ENCODE measurements at places on chromosomes 1 and 21.
A peak's percentile ranks its signal among the peaks of the same experiment; 100 is the strongest.

DNA sequence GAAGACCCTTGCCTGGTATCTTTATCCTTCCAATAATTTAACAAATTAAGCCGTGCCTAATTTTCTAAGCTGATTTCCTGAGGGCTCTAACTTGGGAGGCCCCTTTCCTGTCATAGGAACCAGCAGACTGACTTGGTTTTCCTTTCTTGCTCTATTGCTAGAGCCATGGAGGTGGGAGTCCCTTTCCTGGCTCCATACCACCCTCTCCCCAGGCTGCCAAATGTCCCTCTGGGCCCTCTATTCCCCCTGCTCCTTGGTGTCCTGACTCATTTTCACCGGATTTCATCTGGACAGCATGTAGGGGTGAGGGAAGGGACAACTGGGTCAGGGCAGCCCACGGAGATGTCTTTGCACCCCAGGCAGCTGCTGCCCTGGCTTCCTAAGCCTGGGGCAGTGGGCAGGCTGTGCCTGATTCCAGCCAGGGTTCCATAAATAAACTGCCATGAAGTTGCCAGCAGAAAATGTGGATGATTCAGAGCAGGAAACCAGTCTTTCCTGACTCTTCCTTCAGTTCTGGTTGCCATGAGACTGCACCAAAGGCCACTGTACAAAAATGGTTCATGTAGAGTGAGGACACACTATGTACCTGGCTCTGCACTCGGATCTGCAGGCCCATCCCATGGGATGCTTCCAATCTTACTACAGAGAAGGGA is 38.0 kb upstream of the SERBP1 start:
- no peak for DNase-seq

- DNase-seq, result no peak
These were observed 4.4 kb upstream of the ATXN7L2 start for GRCh38 chr1:109479311-109479710.

DNA sequence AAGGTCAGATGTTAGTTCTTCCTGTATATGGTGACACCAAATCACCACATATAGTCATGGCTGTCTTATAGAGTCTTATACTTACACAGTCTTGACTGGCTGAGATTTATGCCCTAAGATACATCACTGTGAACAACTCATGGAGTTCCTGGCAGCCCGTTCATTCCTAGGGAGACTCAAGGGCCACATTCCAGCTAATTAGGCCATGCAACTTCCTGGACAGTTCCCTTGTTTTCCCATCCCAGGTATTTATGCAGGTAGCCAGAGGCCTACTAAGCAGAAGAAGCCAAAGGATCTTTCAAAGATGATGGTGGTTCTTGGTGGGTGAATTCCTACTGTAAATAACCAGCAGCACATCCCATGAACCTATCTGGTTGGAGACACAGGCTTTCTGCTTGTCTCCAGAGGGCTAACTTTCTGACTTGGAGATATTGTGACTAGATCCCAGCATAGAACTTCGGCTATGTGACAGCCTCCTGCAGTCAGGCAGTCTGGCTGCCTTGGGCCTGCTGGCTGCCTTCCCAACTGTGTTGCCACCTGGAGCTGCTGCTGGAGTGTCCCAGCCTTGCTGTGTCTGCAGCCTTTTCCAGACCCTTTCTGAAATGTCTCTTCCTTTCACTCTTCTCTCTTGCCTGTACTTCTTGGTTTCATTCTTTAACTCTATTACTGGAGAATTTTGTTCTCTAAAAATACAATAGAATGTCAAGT is 283.8 kb downstream of the CACNA1E start:
- no peak for DNase-seq

- DNase-seq, result no peak
These were observed 488.0 kb downstream of the LMO4 start for GRCh38 chr1:87816646-87817045.

GRCh38 chr1:101145449-101145820 is 91.4 kb upstream of the S1PR1 start:
- no peak for DNase-seq

DNA sequence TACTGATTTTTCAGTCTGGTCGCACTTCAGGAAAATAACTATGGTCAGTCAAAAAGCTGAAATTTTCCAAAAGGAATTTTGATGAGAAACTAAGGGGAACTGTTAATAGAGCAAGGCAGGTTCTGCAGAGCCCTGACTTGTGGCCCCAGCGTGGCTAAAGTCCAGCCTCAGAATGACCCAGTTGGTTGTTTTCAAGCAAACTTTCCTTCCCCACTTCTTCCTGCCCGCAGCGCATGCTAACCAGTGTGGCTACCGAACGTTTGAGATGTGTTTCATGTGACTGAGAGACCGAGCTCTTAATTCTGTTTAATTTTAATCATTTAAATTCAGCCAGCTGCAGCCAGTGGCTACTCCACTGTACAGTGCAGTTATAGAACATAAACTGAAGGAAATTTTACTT is 6.2 kb upstream of the IL10RB start:
- DNase-seq, result no peak

- peak; percentile 72 for DNase-seq
These were observed 561 bp downstream of the OLFM3 start for GRCh38 chr1:101995984-101996745.

DNA sequence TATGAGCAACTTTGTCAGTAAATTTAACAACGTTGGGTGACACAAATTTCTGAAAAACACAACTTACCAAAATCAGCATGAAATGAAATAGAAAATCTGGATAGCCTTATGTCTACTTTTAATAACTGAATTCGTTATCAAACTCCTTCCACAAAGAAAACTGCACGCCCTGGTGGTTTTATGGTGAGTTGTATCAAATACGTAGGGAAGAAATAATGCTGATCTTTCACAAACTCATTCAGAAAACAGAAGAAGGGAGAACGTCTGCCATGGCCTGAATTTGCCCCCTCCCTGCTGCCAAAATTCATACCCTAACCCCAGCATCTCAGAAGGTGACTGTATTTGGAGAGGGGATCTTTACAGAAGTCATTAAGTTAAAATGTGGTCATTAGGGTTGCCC is 50.0 kb upstream of the COL18A1 start:
- no peak for DNase-seq

DNA sequence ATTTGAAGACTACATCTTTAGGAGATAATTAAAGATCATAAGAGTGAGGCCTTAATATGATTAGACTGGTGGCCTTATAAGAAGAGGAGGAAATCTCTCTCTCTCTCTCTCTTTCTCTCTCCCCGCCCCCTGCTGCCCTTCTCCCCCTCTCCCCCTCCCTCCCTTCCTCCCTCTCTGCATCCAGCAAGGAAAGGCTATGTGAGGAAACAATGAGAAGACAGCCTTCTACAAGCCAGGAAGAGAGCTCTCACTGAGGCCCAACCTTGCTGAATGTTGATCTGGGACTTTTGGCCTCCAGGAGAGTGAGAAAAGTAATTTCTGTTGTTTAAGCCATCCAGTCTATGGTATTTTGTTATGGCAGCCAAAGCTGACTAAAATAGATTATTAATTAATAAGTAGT is 21.6 kb downstream of the FOXD3 start:
- no peak for DNase-seq

DNA sequence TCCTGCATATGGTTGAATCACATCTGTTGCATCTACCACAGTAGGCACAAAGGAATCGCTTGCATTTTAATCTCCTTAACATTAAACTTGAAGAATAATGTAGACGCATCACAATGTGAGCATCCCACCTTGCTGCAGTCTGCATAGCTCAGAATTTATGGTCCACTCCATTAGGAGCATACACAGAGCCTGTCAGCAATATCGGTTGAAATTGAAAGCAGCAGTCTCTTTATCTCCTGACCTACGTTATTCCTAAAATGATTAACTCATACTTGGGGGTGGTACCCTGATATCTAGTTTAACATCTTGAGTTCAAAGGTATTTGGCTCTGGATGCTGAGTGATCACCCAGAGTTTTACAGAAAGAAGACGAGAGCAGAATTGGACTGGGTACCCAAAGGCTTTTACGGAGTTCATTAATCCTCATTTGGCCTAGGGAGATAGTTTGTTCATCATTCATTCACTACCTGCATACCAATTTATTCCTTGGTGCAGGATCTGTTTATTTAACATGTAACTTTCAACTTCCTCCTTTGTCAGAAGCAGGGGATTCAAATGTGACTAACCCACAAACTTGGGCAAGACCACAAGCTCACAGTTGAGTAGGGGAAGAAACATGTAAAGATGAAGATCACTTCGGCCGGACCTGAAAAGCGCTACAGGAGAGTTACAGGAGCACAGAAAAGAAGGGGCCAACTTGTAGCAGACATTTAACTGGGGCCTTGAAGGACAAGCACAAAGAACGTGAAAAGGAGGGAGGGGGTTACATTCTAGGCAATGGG is 187.9 kb downstream of the DAB1 start:
- DNase-seq, result no peak

DNA sequence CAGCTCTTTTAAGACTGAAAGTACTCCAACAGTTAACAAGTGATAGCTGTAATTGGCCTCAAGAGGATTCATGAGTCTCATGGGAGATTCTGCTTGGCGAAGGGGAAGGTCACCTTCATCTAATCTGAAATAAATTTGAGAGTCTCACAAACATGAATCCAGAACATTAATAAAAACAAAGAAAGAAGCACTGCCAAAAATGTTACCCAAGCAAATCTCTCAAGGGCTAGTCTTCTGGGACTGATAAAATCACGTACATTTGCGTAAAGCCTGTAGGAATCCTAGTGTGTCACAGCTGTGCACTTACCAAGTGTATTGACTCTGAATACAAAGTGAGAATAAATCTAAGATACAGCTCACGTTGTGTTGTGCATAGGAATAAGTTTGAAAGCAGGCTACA is 21.2 kb upstream of the NUF2 start:
- DNase-seq, result no peak

DNA sequence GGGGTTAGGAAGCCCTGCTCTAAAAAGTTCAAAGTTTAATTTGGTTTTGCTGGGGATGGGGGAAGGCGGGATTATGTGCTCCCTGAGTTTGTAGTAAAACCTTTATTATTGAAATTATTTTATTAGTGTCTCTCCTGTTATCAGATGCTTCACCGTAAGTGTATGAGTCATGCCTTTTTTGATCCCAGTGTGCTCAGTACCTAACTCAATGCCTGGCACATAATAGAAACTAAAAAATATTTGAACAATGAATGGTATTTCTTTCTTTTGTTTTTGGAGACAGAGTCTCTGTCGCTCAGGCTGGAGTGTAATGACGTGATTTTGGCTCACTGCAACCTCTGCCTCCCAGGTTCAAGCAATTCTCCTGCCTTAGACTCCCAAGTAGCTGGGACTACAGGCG is 6.4 kb downstream of the SNRPE start:
- DNase-seq, result no peak

- DNase-seq, result no peak
These were observed 5.4 kb downstream of the SH2D5 start for GRCh38 chr1:20726932-20727745.

DNA sequence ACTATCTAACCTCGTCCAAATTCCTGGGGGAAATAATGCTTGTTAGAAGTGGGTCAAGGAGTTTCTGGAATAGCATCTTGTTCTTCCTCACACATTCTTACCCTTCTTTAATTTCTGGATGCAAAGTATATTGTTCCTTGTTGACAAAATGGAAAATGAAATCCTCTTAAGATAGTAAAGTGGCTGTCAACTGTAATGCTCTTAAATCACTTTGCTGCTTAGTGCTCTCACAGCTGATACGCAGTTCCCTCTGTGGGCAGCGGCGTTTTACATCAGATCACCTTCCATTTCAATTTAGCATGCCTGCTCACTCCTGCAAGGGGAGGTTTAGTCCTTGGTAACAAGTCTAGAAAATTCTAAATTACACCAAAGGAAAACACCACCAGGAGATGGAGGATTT is 113.1 kb downstream of the DNM3 start:
- DNase-seq, result no peak

GRCh38 chr1:178726087-178726517 is 1.1 kb downstream of the RALGPS2 start:
- no peak for DNase-seq

GRCh38 chr1:55519937-55520683 is 304.9 kb upstream of the USP24 start:
- DNase-seq, result no peak

GRCh38 chr1:226492426-226493137 is 56.0 kb upstream of the STUM start:
- DNase-seq, result no peak

DNA sequence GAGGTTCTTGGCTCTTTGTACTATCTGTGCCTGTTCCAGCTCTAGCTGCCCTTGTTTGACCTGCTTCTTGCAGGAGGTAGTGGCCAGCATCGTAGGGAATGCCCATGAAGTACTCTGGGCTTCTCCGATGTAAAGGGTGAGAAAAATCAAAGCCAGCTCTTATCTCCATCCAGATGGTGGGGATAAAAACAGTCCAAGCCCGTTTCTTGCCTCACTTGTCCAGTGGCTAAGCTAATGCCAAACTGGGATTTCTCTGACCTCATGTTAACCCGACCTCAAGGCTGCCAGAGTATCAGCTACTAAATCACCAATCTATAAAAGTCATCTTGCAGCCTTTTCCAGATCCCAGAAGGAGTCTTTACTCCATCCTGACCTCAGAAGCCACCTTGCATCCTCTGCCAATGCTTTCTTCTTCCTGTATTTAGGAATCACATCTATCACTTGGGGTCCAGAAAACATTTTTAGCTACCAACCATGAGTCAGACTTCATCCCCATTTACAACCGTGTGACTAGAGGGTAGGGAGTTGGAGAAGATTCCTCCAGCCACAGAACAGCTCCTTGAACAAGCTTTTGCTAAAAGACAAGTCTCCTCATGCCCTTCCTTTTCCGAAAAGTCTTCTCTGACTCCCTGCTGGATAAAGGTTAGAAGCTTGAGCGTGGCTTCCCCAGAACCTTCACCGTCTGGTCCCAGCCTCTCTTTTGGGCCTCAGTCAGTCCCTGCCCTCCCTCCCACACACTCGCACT is 35.9 kb downstream of the KCNC4 start:
- no peak for DNase-seq

GRCh38 chr1:231628207-231628876 is 1.8 kb downstream of the DISC1 start:
- no peak for DNase-seq

DNA sequence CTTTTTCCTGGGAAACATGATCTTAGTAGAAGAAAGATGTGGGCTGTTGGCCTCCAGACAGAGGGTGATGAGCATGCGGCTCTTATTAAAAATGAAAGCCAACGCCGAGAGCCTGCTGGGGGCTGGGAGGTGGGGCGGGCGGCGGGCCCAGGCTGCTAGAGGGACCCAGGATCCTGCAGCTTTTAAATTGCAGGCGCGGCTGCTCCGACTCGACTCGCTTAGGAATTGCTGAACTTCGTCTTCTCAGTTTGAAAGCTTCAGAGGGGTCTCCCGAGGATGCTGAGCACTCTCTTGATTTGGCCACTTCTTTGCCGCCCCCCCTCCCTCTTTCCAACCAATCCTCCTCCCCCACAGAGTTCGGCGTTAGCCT is 1.2 kb downstream of the AGPAT3 start:
- no peak for DNase-seq

DNA sequence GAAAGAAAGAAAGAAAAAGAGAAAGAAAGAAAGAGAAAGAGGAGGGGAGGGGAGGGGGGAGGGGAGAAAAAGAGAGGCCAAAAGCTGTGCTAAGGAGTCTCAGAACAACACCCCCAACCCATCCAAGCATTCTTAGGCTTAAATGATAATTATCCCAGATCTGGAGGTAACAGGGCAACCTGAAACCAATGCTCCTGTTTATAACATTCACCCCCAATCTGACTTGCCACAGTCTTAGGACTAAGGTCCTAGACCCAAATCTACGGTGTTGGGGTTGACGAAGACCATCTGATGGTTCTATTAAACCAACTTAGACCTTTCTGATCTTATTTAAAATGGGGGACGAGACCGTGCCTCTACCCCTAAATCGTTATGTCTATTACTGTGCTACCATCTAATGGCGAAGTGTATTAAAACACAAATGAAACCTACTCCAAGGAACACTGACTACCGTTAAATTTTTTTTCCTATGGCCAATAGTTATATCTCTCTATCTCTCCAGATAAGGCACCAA is 119.3 kb upstream of the CDC42BPA start:
- peak; percentile 40 for DNase-seq

GRCh38 chr1:4002741-4003140 is 102.7 kb upstream of the C1orf174 start:
- DNase-seq, result no peak

All from SHP77 (cell line).